ENCODE measurements at places on chromosomes 11 and 22.

DNA sequence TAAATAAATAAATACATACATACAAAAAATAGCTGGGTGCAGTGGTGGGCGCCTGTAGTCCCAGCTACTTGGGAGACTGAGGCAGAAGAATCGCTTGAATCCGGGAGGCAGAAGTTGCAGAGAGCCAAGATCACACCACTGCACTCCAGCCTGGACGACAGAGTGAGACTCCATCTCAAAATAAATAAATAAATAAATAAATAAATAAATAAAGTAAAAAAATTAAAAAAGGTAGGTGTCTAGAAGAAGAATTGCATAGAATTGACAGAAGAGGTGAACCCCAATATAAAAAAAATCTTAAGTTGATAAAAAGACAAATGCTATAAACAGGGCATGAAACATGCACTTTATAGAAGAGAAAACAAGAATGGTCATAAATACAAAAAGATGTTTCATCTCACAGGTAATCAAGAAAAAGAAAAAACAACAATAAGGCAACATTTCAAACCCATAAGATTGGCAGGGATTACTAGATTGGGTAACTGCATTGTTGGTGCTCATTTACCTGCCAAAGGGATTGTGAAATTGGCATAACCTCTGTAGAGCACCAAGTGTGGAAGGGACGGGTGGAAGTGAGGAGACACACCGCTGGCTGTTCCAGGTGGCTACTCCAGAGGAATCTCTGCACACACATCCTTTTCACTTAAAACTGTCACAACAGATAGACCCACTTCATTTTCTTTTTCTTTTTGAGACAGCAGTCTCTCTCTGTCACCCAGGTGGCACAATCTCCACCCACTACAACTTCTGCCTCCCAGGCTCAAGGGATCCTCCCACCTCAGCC, 44.7 kb downstream of the NF2 start:
- DNase-seq: no peak

- no peak for DNase-seq
Measured at GRCh38 chr11:70710601-70711000, 312.3 kb downstream of the CTTN start.

DNA sequence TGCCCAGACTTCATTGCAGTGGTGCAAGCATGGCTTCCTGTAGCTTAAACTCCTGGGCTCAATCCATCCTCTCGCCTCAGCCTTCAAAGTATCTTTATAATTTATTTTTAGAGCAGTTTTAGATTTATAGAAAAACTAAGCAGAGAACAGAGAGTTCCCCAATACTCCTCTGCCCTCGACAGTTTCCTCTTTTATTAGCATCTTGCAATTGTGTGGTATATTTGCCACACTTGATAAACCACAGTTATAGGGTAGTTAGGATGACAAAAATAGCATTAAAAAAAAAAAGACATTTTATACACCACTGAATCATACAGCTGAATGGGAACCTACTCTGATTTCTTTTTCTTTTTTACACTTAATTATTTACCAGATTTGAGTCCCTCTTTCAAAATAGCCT, 31.2 kb downstream of the MS4A2 start:
- no peak for DNase-seq

- peak; percentile 76 for DNase-seq
Measured at GRCh38 chr22:44261861-44262595, 50.7 kb downstream of the SHISAL1 start.

DNA sequence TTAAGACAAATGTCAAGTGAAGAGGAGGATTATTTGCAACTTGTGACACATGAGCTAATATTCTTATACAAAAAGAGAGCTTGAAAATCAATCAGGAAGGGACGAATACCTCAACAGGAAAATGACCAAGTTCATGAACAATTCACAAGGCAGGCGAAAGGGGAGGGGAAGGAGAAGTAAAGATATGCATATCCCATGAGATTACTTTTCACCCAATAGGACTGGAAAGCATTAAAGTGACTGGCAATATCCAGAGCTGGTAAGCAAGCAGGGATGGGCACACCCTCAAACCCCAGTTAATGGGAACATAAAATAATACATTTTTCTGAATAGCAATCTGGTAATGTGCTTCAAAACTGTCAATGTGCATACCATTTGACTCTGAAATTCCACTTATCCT, 129.5 kb downstream of the SLC1A2 start:
- peak; percentile 64 for DNase-seq

GRCh38 chr11:62652161-62653006, 718 bp downstream of the INTS5 start:
- no peak for DNase-seq

GRCh38 chr11:76248210-76248609, 41.9 kb upstream of the WNT11 start:
- no peak for DNase-seq

All from A673 (cell line).